K562 (cell line): ENCODE measurements at places on chromosomes 1 and 21. TPM values are rescaled to one million over a fixed set of nuclear protein-coding genes. Genes with fewer than 3 reads are reported as not detected.

DNA sequence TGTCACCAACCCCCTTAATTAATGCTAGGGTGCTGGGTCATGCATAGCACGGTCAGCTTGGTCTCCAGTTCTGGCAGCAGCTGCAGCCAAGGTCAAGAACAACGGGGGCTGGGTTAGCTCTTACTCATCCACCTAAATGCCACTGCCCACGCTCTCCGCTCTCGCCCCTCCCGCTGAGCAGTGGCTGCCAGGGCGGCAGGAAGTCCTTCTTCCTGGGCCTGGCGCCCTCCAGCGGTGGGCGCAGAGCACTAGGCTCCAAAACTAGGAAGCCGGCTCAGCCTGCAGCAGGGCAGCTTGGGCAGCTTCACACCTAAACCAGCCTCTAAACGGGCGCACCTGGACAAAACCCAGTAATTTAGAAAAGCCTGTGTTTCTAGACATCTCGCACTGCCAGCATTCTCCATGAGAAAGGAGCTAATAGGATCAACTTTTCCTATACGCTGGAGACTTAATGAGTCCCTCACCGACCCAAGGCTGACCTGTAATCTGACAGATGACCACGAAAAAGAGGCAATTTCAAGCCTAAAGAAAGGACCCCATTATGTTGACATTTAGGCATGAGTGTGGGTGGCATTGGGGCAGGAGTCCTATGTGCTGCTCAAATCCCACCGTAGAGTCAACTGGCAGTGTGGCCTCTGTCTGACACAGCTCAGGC, 78.4 kb upstream of the LRRN2 start:
- peaks cover 6% of the 10 kb centered on the region; the same call in 2 of the 3 replicates for H3K4me1 ChIP-seq
- no peak overlapping the region for H3K27ac ChIP-seq
- no peaks in the 10 kb centered on the region for H3K36me3 ChIP-seq

DNA sequence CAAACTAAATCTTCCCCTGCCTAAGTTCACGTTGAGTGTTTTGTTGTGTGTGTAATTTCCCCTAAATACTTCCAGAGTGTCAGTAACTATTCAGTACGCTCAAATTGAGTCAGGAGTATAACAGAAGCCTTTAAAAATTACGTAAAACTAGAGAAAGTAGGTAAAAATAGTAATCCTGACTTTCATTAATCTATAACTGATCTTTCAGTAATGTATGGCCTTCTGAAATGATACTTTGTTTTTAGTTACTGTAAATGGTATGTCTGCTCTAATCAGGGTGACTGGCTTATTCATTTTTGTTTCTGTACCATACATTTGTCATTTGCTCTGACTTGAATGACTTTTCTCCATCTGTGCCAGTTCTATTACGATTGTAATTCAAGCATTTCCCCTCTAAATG, 29.4 kb downstream of the MIER1 start:
- no peak for DNase-seq
- no peak overlapping the region for H3K4me3 ChIP-seq
- H3K36me3 ChIP-seq, result peaks cover 84% of the 10 kb centered on the region
- H3K4me1 ChIP-seq, result 0 out of 2 replicates have a peak, but pooled peaks cover 6% of the 10 kb centered on the region
- no peaks in the 10 kb centered on the region for H3K27me3 ChIP-seq
- H3K27ac ChIP-seq, result no peak overlapping the region

DNA sequence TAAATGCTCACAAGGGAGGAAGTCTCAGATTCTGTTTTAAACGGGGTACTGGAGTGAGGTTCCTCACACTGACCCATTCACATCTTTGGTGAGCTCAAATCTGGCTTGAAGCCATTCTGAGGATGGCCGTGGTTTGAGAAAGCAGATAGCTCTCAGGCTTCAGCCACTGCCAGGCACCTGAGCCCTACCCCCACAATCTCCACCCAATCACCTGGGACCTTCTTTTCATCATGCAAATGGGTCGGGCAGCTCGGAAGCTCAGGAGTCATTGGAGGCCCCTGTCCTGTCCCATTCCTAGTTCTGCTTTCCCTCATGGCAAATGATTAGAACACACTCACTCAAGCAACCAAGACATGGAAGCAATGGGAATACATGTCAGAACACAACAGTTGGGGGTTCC, 141.4 kb upstream of the ETS2 start:
- H3K27ac ChIP-seq, result no peak overlapping the region
- H3K36me3 ChIP-seq, result no peaks in the 10 kb centered on the region
- no peak overlapping the region for H3K4me3 ChIP-seq
- H3K4me1 ChIP-seq, result no peaks in the 10 kb centered on the region
- DNase-seq, result no peak

DNA sequence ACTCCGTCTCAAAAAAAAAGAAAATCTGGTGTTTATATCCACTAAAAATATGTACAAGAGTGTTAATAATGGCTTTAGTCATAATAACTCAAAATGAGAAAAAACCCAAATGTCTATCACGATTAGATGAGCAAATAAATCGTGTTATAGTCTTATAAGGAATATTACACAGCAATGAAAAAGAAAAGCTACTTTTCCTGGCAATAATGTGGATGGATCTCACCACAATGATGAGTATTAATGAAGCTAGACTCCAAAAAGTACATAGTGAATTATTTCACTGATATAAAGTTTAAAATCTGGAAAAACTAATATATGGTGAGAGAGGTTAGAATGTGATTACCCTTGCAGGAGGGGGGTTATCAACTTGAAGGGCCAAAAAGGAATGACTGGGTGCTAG, 9.7 kb downstream of the CD244 start:
- no peak for DNase-seq
- H3K27me3 ChIP-seq, result peaks cover 9% of the 10 kb centered on the region

GRCh38 chr1:30134466-30135217, 588.7 kb downstream of the MATN1 start:
- no peaks in the 10 kb centered on the region for H3K36me3 ChIP-seq
- peaks cover 17% of the 10 kb centered on the region; the same call in 2 of the 3 replicates for H3K4me1 ChIP-seq
- peaks cover 2% of the 10 kb centered on the region; the same call in 1 of the 3 replicates for H3K27me3 ChIP-seq
- no peak overlapping the region for H3K4me3 ChIP-seq

- no peak overlapping the region for H3K27ac ChIP-seq
- peaks cover 25% of the 10 kb centered on the region for H3K4me1 ChIP-seq
- peaks cover 34% of the 10 kb centered on the region for H3K36me3 ChIP-seq
- no peaks in the 10 kb centered on the region for H3K27me3 ChIP-seq
- DNase-seq, result no peak
These were observed 10.9 kb downstream of the TAGLN2 start for GRCh38 chr1:159914252-159915018.

DNA sequence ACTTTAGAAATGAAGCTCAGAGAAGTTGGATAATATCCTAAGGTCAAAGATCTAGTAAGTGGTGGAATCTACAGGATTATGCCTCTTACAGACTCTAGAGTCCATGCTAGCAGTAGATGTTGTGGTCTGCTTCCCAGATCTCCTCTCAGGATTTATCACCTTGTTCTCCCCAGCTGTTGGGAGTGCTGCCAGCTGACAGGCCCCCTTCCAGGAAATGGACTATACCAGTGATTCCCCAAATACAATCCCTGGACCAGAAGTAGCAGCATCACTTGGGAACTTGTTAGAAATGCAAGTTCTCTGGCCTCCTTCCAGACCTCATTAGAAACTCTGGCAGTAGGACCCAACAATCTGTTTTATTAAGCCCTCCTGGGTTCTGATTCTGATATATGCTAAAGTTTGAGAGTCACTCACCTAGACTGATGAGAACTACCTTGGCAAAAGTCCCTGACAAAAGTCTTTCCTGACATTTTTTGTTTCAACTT, 24.5 kb upstream of the NTNG1 start:
- H3K36me3 ChIP-seq, result no peaks in the 10 kb centered on the region
- H3K27me3 ChIP-seq, result no peaks in the 10 kb centered on the region
- no peak for DNase-seq

- H3K4me1 ChIP-seq, result no peaks in the 10 kb centered on the region
- H3K27ac ChIP-seq, result no peak overlapping the region
- H3K36me3 ChIP-seq, result no peaks in the 10 kb centered on the region
These were observed 494.6 kb downstream of the NEGR1 start for GRCh38 chr1:71787699-71788098.

DNA sequence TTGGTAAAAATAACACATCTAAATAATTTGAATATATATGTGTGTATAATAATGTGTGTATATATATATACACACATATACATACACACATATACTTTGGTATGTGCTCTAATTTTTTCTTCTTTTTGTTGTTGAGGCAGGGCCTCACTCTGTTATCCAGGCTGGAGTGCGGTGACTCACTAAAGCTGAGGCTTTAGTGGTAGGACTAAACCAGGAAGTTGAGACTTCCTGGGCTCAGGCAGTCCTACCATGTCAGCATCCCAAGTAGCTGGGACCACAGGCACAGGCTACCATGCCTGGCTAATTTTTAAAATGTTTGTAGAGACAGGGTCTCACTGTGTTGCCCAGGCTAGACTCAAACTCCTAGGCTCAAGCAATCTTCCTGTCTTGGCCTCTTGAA, 46.7 kb upstream of the CXADR start:
- no peaks in the 10 kb centered on the region for H3K36me3 ChIP-seq
- H3K27ac ChIP-seq, result no peak overlapping the region
- no peaks in the 10 kb centered on the region for H3K4me1 ChIP-seq
- H3K4me3 ChIP-seq, result no peak overlapping the region
- DNase-seq, result no peak

DNA sequence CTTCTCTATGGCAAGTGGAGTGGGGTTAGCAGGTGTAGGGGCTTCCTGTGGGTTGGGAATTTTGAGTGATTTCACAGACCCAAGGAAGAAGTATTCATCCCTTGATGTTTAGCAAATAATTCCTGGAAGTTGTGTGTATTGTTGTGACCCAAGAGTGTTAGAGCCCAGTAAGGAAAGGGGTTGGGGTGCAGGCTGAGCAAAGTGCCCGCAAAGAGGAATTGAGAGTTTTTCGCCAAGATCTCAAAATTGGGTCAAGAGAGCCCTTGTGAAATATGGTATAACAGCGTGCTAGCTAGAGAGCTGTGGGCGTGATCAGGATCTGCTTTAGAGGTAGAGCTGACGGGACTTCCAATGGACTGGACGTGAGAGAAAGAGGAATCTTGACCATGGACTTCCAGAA, 73.0 kb upstream of the LAPTM5 start:
- H3K4me3 ChIP-seq, result no peak overlapping the region
- no peaks in the 10 kb centered on the region for H3K36me3 ChIP-seq
- peaks cover 11% of the 10 kb centered on the region; the same call in 2 of the 3 replicates for H3K27me3 ChIP-seq
- no peaks in the 10 kb centered on the region; the same call in 1 of the 2 replicates for H3K4me1 ChIP-seq
- no peak overlapping the region for H3K27ac ChIP-seq

DNA sequence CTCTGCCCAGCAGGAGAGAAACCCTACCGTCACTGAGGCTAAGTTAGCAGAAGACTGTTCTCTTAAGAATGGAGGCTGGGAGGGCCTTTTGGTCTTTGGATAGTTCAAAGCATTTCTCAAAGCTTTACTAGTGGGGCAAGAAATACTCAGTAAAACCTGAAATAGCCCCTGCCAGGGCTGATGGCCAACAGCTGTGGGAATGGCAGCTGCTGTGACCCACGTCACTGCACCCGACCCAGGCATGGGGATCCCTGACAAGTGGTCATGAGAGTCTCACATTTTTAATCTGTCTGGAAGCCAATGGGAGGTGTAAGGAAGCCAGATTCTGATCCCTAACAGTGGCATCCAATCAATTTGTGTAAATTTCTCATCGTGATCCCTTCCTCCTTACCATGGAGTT, 44.5 kb upstream of the ENAH start:
- no peak overlapping the region for H3K27ac ChIP-seq
- H3K27me3 ChIP-seq, result peaks cover 32% of the 10 kb centered on the region
- no peak overlapping the region for H3K4me3 ChIP-seq
- H3K4me1 ChIP-seq, result no peaks in the 10 kb centered on the region

The OR2L13 gene
- not detected in 2 replicates for total RNA-seq
